ENCODE measurements at places on chromosomes 2 and 18.
A peak's percentile ranks its signal among the peaks of the same experiment; 100 is the strongest.

DNA sequence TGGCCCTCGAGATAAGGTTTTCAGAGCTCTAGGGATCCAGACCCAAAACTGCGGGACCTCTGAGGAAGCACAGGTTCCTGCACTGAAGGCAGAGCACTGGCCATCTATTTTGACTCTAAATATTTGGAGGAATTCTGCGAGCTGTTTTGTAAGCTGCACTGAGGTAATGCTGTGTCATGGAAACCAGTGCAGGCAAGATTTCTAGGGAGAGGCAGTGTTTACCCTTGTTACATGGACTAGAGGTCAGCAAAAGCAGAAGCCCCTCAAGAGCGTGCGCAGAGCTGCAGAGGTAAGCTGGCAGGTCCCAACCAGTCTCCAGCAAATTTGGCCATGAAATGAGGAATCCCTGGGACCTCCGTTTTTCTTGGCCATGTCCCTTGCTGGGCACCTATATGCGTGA, 137.3 kb downstream of the RNF152 start:
- no peaks in the 10 kb centered on the region for H3K27me3 ChIP-seq
- H3K4me1 ChIP-seq: no peaks in the 10 kb centered on the region

DNA sequence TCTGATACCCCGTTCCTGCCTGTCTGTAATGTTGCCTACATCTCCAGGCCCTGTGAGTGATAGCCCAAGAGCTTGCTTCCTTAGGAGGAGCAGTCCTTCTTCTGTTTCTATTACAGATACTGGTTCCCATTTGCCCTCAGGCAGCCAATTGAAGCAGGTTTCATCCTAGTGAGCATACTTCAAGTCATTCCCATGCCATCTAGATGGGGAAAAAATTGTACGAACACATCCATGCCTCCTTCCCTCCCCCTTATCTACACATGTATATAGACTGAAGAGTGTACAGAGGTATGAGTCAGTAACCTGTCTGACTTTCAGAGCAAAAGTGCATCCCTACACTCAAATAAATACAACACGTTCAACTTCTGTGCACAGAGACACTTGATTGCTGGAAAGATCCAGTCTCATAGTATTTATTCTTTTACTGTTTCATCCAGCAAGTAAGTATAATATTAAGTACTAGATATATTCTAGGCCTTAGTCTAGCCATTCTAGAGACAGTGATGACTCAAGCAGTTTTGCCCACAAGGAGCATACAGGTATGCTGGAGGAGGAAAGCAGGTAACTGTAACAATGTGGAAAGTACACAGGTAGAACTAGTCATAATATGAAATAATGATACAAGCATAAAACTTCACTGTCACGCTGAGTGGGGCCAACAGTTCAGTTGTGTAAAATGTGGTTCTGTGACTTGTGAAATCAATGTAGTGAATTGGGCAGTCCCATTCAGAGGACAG, 153.4 kb downstream of the MGAT5 start:
- H3K27ac ChIP-seq: no peak overlapping the region
- peaks cover 80% of the 10 kb centered on the region for H3K4me1 ChIP-seq
- peaks cover 17% of the 10 kb centered on the region for H3K36me3 ChIP-seq

DNA sequence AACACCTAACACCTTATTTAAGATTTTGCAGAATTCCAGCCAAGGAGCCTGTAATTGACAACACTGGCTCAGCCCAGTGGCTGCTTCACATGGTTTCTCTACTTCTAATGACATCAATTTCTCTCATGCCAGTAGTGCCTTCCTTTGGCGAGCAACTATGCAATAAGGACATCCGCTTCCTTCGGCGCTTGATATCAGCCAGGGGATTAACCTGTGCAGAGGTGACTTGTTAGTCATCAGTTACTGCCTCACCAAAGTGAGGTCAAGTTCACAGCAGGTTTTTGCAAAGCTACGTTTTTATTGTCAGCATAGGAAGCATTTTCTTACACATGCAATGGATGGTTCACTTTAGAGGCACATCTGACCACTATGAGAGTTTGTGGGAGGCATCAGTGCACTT, 24.0 kb upstream of the EDAR start:
- no peaks in the 10 kb centered on the region for H3K27me3 ChIP-seq
- H3K36me3 ChIP-seq: no peaks in the 10 kb centered on the region
- no peaks in the 10 kb centered on the region for H3K4me1 ChIP-seq
- H3K4me3 ChIP-seq: no peak overlapping the region

DNA sequence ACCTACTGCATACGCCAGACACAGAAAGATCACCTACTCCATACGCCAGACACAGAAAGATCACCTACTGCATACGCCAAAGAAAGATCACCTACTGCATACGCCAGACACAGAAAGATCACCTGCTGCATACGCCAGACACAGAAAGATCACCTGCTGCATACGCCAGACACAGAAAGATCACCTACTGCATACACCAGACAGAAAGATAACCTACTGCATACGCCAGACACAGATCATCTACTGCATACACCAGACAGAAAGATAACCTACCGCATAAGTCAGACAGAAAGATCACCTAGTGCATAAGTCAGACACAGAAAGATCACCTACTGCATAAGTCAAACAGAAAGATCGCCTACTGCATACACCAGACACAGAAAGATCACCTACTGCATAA, 25.8 kb downstream of the COA5 start:
- no peak overlapping the region for H3K4me3 ChIP-seq
- no peaks in the 10 kb centered on the region for H3K4me1 ChIP-seq
- H3K27ac ChIP-seq: no peak overlapping the region
- H3K27me3 ChIP-seq: no peaks in the 10 kb centered on the region
- no peaks in the 10 kb centered on the region for H3K36me3 ChIP-seq
- no peak for DNase-seq

GRCh38 chr2:188328419-188328818, 36.7 kb downstream of the GULP1 start:
- no peaks in the 10 kb centered on the region for H3K27me3 ChIP-seq
- H3K4me3 ChIP-seq: no peak overlapping the region
- H3K4me1 ChIP-seq: no peaks in the 10 kb centered on the region
- no peak overlapping the region for H3K27ac ChIP-seq
- no peaks in the 10 kb centered on the region for H3K36me3 ChIP-seq

- H3K4me1 ChIP-seq: no peaks in the 10 kb centered on the region
- DNase-seq: no peak
- peaks cover 42% of the 10 kb centered on the region for H3K27me3 ChIP-seq
These were observed 23.2 kb upstream of the SATB2 start for GRCh38 chr2:199480966-199481365.

DNA sequence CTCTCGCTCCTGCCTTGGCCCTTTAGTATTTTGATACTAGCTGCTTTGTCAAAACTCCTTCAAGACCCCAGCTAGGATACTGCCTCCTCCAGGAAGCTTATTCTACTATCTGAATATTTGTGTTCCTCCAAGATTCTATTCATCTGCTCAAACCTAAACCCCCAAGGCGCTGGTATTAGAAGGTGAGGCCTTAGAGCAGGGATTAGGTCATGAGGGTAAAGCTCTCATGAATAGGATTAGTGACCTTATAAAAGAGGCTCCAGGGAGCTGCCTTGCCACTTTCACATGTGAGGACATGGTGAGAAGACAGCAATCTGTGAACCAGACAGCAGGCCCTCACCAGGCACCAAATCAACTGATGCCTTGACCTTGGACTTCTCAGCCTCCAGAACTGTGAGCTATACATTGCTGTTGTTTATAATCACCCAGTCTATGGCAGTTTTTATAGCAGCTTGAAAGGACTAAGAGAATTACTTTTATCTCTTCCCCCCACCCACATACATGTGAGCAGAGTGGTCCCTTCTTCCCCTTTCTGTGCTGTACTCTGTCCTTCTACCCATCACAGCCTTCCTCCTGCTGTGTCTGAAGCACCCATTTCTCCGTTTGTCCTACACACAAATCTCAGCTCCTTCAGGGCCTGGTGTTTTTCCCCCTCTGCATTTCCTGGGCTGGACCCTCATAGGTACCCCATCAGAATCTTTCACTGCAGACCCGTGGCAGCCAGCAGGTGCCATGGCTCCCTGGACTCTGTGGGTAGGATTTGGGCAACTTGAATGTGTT, 54.5 kb downstream of the HS1BP3 start:
- no peaks in the 10 kb centered on the region for H3K27me3 ChIP-seq
- no peak overlapping the region for H3K4me3 ChIP-seq
- H3K36me3 ChIP-seq: no peaks in the 10 kb centered on the region
- peak overlapping the region; percentile 80 for H3K27ac ChIP-seq

- H3K27ac ChIP-seq: no peak overlapping the region
- no peak for DNase-seq
- H3K4me1 ChIP-seq: peaks cover 12% of the 10 kb centered on the region
- H3K4me3 ChIP-seq: no peak overlapping the region
- no peaks in the 10 kb centered on the region for H3K36me3 ChIP-seq
These were observed 28.2 kb upstream of the STAT4 start for GRCh38 chr2:191178806-191179514.

DNA sequence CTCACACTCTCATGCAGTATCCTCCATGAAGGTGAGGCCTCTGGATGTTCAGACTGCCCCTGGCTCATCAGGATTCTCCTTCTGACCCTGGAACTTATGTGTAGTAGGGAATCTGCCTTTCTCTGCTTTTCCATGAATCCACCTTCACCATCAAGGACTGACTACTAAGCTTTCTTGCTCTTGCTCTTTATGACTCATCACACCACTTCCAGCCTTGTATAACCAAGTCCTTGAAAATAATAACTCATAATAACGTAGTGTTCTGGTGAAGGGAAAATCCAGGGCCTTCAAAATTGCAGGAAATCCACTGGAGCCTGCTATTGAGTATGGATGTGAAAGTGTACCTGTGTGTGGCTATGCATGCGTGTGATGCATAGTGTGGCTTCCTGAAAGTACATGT, 11.3 kb upstream of the KCNS3 start:
- no peak overlapping the region for H3K4me3 ChIP-seq
- peaks cover 10% of the 10 kb centered on the region for H3K4me1 ChIP-seq
- DNase-seq: no peak
- H3K27me3 ChIP-seq: no peaks in the 10 kb centered on the region
- H3K27ac ChIP-seq: no peak overlapping the region

DNA sequence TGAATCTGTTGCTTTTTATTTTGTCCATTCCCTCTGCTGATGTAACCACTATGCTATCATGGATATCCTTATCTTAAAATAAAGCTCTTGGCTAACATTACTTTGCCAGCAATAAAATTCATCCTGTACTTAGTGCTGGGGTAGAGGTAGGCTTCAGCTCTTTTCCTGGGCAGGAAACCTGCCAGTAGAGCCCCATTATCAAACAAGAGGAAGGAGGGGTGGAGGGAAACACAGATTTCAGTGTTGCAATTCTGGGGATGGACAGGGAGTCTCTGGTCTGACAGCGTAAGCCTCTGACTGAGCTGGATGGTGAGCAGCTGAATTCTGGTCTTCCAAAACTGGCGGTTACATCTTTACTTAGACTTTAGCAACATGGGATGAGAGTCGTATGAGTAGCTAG, 47.5 kb downstream of the CASP8 start:
- no peak for DNase-seq
- no peaks in the 10 kb centered on the region for H3K27me3 ChIP-seq
- H3K4me3 ChIP-seq: no peak overlapping the region
- H3K4me1 ChIP-seq: no peaks in the 10 kb centered on the region
- H3K36me3 ChIP-seq: no peaks in the 10 kb centered on the region
- no peak overlapping the region for H3K27ac ChIP-seq

GRCh38 chr2:37604716-37605115, 66.7 kb downstream of the CDC42EP3 start:
- H3K4me3 ChIP-seq: no peak overlapping the region
- H3K27me3 ChIP-seq: no peaks in the 10 kb centered on the region
- no peak for DNase-seq
- no peak overlapping the region for H3K27ac ChIP-seq
- H3K4me1 ChIP-seq: no peaks in the 10 kb centered on the region

DNA sequence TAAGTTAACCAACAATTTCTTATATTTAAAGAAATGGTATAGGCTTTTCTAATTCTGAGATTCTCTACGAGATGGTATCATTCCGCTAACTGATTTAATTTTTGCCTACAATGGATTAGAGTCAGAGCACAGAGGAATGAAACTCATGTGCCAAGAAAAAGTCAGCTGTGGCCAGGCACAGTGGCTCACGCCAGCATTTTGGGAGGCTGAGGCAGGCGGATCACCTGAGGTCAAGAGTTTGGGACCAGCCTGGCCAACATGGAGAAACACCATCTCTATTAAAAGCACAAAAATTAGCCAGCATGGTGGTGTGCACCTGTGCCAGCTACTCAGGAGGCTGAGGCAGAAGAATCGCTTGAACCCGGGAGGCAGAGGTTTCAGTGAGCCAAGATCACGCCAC, 17.0 kb upstream of the TTN start:
- no peaks in the 10 kb centered on the region for H3K4me1 ChIP-seq
- DNase-seq: no peak
- no peak overlapping the region for H3K27ac ChIP-seq

- peaks cover 7% of the 10 kb centered on the region for H3K36me3 ChIP-seq
- no peak overlapping the region for H3K4me3 ChIP-seq
- H3K4me1 ChIP-seq: peaks cover 48% of the 10 kb centered on the region
- no peaks in the 10 kb centered on the region for H3K27me3 ChIP-seq
- DNase-seq: no peak
These were observed 102.6 kb downstream of the VSNL1 start for GRCh38 chr2:17643031-17643615.

Data from esophagus squamous epithelium (tissue), 5 donors.